Caki2 (cell line): ENCODE measurements at places on chromosomes 1 and 21.

GRCh38 chr21:41358193-41359166 is 3.3 kb upstream of the MX2 start:
- no peak for DNase-seq

GRCh38 chr1:175810305-175810704 is 66.9 kb upstream of the TNR start:
- no peak for DNase-seq

DNA sequence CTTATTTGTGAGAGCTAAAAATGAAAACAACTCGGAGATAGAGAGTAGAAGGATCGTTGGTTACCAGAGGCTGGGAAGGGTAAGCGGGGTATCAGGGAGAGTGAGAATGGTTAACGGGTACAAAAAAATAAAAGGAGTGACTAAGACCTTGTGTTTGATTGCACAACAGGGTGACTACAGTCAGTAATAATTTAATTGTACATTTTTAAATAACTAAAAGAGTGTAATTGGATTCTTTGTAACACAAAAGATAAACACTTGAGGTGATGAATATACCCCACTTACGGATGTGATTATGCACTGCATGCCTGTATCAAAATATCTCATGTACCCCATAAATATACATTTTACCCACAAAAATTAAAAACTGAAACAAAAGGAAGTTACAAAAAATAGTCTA is 29.4 kb downstream of the FOXJ3 start:
- DNase-seq, result no peak

DNA sequence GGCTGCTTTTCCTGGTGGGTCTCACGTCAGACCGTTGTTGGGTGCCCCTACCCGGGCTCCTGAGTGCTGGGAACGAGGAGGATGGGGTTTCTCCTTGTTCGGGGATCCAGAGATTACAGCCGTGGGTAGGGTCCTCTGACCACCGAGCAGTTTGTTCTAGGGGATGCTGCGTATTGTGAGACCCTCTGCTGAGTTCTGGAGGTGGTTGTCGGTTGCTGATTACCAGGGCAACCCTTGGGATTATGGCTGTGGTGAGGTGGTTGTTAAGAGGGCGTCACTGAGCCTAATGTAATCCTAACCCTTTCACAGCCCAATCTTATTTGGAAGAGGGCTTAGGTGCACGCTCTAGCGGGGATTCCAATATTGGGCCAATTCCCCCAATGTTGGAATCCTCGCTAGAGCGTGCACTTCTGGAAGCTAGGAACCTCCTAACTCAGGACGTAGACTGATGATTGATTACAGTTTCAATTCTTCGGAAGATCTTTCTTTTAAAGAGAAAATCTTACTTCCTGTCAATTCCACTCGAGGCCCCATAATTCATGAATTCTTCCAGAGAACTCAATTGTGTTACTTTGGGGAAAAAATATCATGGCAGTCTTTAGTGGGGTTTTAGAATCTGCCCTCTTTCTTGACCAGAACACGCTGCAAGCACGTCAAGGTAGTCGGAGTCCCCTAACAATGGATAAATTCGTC is 483 bp downstream of the TCEANC2 start:
- DNase-seq, result no peak

- peak; percentile 76 for DNase-seq
Measured at GRCh38 chr1:154419620-154420571, 14.8 kb downstream of the IL6R start.

DNA sequence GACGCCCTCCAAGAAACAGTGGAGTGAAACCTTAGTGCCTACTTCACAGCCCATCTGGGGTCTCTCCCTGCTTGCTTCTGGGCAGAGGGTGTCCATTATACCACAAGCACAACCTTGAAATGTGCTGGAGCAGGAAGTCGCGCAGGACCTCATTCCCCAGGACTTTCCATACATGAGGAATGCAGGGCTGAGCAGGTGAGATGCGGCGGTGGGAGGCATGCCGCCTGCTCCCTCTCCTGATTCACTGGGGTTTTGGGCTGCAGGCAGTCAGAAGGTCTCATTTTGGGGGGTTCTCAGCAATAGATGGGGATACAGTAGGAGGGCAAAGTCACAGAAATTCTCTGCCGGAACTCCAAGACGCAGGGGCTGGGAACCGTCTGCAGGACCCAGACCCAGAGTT is 15.7 kb upstream of the UMODL1 start:
- no peak for DNase-seq

DNA sequence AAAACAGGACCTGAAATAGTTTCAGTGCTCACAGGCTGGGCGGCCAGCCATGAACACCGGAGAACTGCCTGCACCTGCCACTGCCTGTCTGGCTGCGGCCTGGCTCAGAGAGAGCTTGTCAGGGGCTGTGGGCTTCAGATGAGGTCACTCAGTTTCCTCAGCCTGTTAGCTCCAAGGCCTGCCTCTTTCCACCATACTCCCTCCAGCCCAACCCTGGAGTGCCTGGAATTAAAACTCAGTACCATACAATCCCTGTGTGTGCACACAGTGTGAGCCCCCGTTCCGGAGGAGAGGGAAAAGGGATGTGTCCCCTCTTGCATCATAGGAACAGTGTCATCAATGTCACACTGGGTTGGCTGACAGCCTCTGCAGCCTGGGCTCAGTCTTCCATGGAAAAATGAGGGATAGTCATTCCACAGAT is 16.2 kb downstream of the CACNA1S start:
- no peak for DNase-seq

DNA sequence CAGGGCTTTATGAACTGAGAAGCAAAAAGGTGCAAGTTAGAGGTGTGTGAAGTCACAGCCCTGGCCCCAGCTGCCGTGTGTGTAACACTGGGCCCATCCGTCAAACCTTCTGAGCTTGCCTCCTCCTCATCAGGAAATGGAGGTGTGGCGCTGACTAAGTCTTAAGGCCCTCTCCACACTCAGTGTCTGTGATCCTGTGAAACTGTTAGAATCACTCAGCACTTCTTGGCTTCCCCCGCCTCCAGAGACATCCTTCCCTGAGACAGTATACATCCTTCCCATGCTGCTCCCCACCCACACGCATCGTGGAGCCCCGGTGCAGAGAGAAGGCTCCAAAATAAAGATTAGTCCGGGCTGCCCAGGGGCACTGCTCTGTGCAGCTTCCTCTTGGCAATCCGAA is 33.3 kb downstream of the LRP8 start:
- DNase-seq, result peak; percentile 18

GRCh38 chr21:44763050-44763378 is 38.6 kb downstream of the UBE2G2 start:
- no peak for DNase-seq
